ENCODE measurements at places on chromosomes 3 and 15.

- no peak for DNase-seq
Measured at GRCh38 chr15:56248311-56248992, 4.8 kb upstream of the RFX7 start.

DNA sequence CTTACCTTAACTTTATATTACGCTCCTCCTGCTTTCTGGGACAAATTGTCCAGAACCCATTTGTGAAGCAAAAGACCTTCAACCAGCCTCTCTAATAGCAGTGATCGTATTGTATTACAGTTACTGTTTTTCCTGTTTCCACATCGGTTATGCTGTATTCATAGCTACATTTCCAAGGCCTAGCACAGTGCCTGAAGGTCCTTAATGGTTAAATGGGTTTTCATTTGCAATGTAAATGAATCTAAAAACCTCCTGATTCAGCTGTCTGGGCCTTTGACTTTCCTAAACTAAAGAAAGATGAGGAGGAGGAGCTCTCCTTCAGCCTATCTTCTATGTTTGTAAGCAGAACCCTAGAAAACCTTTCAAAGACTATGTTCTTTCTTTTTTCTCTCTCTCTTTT, 99.1 kb downstream of the LRRC28 start:
- no peak for DNase-seq

DNA sequence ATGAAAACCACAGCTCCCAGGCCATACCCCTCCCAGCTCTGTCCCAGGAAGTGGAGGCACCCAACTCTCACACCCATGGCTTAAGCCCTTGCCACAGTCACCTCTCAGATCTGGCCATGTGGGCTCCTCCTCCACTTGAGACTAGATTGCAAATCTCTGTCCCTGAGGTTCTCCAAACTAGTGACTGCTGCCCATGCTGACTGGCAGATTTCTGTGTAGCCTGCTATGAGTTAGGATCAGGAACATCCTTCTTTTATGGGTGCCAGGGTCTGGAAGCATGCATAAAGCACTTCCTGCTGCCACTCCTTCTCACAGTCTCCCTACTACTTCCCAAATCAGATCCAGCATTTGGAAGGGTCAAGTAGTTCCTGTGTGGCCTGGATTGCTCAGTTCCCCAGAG, 59.6 kb upstream of the GOLIM4 start:
- DNase-seq: no peak

GRCh38 chr15:46343196-46343935, 708.5 kb downstream of the SQOR start:
- no peak for DNase-seq

GRCh38 chr15:101454365-101454764, 35.1 kb downstream of the PCSK6 start:
- DNase-seq: no peak

DNA sequence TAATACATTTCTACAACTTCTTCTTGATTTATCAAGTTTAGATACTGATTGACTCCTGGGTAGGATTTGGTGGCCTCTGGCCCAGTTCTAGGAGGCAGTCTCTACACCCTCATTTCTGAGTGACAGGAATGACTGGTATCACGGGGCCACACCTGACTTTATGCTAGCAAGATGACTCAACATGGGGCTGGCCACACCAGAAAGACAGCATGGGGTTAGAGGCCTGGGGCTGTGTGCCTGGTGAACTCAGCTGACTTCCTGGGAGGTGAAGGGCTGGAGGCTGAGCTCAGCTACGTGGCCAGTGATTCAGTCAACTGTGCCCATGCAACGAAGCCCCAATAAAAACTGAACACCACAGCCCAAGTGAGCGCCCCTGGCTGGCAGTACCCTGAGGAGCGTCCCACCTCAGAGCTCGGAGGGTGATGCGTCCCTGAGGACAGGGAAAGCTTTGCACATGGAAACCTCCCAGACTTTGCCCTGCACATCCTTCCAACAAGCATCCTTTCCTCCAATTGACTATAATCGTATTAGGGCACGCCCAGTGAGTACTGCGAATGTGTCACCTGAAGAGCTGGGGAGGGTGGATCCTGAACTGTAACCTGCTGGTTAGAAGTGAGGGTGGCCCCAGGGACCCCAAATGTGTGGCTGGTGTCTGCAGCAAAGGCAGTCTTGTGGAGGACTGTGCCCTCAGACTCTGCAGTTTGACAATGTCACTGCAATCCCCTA, 57.2 kb downstream of the NIPA2 start:
- DNase-seq: peak; percentile 59

- peak; percentile 48 for DNase-seq
Measured at GRCh38 chr15:96053781-96054428, 276.6 kb upstream of the NR2F2 start.

DNA sequence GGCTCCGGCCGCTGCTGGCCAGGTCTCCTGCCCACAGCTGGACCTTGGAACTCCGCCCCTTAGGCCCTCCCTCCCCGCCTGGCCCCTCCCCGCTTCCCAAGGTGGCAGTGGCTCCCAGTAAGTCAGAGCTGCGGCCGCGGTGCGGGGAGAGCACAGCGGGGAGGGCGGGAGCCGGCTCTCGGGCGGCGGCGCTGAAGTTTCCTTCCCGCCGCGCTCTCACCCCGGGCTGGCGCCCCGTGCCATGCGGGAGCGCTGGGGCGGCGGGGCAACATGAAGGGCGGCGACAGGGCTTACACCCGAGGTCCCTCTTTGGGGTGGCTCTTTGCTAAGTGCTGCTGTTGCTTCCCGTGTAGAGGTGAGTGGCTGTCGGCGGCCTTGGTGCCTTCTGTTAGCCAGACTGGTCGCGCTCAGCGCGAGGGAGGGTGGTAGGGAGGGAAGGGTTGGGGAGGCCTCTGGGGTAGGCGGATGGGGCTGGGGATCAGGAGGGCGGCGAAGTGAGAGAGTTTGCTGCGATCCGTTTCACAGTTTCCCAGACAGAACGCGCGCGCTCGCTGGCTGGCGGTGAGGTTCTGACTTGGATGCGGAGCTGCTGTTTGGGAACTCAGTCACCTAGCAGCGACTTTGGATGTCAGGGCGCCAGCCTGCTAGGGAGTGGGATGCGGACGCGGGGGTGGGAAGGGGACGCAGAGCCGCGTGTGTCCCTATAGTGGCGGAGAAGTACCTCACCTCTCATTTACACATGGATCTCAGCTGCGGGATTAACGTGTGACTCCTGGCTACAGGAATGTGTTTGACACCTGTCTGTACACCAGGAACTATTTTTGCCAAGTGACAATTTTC, 145.5 kb upstream of the UMPS start:
- peak; percentile 18 for DNase-seq

- peak; percentile 20 for DNase-seq
Measured at GRCh38 chr3:177110895-177111294, 86.4 kb downstream of the TBL1XR1 start.

DNA sequence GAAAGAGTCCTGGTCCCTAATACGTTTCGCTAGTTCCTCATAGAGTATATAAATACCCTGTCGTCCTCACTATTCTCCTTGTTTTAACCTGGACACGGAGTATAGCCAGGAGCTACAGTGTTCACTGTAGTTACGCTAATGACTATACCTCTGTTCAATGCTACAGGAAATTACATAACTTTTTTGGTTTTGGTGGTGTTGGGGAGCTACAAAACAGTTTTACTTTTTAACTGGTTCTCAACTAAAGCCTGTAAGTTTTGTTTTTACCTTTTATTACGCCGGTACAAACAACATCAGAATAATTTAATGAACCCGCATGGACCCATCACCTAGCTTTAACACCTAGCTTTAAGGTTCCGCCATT, 1.5 kb downstream of the LMLN start:
- no peak for DNase-seq

GRCh38 chr3:43729707-43730414, 39.1 kb downstream of the ABHD5 start:
- DNase-seq: no peak

GRCh38 chr3:39327746-39328349, 1.7 kb upstream of the CCR8 start:
- DNase-seq: peak; percentile 89

DNA sequence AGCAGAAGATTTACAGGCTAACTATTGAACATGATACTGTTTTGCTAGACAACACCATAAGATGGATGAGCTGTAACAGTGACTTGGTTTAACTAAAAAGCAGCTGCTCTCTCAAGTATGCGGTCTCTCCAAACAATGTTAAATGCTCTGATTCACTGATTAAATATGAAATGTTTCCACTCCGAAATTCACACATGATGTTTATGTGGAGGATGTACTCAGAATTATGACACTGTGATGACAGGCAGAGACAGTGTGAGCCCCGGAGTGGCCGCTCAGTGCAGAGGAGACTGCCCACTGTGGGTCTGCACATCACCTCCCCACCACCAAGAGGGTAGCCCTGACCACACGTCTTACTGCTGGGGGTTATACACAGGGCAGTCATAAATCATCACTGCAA, 83.9 kb upstream of the MEX3B start:
- DNase-seq: no peak

GRCh38 chr3:299590-300301, 103.2 kb downstream of the CHL1 start:
- DNase-seq: no peak

DNA sequence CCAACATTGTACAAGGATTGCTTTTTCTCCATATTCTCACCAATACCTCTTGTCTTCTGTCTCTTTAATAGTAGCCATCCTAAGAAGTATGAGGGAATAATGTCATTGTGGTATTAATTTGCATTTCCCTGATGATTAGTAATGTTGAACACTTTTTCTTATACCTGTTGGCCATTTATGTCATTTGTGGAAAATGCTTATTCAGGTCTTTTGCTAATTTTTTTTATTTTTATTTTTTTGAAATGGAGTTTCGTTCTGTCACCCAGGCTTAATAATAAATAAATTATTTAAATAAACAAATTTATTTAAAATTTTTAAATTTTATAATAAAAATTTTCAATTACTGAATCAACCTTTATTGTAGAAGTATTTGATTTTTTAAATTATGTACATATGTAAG, 37.1 kb downstream of the REC114 start:
- no peak for DNase-seq

DNA sequence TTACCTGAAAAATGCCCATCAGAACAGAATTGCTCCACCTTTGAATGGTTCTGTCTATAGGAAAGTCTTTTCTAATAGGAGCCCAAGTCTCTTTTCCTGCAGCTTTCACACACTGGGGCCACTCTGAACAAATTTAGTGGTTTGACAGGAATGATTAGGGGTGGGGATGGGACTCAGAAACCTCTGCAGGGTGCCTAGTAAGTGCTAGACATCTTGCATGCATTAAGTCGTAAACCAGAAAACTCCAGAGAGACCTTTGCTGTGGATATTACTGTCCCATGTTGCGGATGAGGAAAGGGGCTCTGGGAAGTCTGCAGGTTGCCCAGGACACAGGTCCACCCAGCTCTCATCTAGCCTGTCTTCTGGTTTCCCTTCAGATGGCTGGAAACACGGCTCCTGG, 189.7 kb downstream of the OPA1 start:
- no peak for DNase-seq

DNA sequence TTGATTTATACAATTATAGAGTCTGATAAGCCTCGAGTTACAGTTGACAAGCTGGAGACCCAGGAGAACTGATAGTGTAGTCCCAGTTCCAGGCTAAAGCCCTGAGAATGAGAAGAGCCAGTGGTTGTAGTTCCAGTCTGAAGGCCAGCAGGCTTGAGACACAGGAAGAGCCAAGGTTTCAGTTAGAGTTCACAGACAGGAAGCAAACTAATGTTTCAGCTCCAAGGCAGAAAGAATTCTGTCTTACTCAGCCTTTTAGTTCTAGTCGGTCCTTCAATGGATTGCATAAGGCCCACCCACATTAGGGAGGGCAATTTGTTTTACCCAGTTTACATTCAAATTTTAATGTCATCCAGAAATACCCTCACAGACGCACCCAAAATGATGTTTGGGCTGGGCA, 102.7 kb downstream of the CDIN1 start:
- DNase-seq: no peak

- DNase-seq: peak; percentile 47
Measured at GRCh38 chr3:163879172-163879571, 1199.1 kb downstream of the SI start.

DNA sequence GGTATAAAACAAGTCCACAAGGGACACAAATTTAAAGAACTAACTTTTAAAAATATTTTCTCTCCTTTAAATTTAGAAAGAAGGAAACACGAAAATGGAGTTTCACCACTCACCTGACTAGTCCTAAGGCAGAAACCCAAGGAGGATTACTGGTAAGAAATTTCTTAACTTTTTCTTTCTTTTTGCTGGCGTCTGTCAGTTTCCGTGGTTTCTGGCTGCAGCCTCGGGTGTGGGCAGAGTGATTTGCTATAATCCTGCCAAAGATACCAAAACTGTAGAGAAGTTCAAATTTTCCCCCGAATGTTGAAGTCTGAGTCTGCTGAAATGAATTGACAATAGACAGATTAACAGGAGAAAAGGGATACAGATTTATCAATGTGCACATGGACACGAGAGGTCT, 843.6 kb upstream of the ALCAM start:
- peak; percentile 77 for DNase-seq

GRCh38 chr15:91665212-91665611, 188.3 kb upstream of the SLCO3A1 start:
- no peak for DNase-seq

GRCh38 chr15:60017538-60018520, 13.7 kb downstream of the FOXB1 start:
- DNase-seq: no peak

GRCh38 chr3:36811768-36812167, 47.4 kb upstream of the DCLK3 start:
- no peak for DNase-seq

GRCh38 chr3:171481011-171481410, 20.8 kb upstream of the TNIK start:
- DNase-seq: no peak

GRCh38 chr15:43370310-43370974, 401 bp downstream of the ZSCAN29 start:
- peak; percentile 17 for DNase-seq

DNA sequence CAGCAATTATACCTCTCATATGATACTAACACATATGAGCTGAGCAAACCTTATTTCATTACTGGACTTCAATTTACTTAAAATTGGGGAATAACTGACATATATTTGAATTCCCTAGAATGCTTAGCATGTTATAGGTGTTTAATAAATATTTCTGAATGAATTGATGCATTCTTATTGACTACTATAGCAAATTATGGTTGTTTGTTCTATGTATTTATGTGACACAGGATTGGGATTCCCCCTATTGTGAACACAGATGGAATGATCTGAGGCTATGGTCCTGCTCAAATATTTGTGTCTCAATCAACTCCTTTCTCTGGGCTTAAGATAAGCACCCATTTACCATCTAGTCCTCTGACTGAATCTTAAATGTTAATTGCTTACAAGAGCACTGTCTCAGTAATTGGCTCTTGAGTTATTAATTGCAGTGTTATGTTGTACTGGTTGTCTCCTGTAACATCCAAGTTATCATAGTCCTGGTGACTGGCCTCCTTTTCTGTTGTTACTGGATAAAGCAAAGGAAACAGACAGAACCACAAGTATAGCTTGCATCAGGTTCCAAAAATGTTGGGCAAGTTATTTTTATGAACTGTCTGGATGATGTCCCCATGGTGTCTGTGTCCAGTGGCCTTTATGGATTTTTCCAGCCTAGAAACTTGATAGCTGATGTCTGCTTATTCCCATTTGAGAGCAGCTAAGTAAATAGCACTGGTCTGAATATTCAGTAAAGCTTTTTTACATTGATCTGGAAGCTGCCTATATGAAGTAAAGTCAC, 2.3 kb upstream of the UACA start:
- DNase-seq: no peak

- DNase-seq: no peak
Measured at GRCh38 chr3:57069503-57069902, 9.0 kb downstream of the SPATA12 start.
